Fibroblast of skin of left biceps (primary cell): ENCODE measurements at places on chromosomes 2 and 18.
A peak's percentile ranks its signal among the peaks of the same experiment; 100 is the strongest.

GRCh38 chr2:69816923-69817542 lies 12.4 kb upstream of the GMCL1 start:
- peak; percentile 45 for DNase-seq

GRCh38 chr2:144156736-144157640 lies 362.9 kb downstream of the ZEB2 start:
- no peak for DNase-seq

DNA sequence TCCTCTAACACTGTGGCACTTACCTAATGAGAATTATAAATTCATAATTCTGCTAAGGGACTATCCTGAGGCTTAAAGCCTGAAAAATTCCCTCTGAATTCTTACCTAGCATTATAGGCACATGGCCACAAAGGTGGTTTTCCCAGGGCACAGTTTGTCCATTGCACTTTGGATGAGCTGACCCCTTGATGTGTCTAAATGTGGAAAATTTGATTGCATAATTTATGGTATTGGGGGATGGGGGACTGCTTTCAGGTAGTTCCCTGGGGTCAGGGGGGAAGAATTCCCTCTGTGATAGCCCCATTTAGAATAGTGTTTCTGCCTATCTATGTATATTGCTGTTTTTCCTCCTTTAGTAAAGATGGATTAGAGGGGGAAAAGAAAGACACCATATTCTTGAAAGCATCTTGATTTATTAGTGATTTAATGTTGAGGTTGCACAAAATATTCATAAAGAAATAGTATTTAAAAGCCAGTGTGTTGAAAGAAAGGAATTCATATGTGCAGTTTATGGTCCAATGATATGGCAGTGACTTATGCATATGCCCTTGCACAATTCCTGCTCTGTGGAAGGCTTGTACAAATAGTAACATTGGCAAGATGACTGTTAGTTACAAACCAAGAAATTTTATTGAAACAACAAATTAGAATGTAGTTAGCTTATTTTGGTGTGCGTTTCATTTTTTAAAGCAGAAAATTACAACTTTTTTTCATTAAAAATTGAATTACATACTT lies 8.7 kb upstream of the HTR2B start:
- peak; percentile 60 for DNase-seq

- DNase-seq = no peak
Observed at GRCh38 chr2:18251486-18251885, 309.0 kb downstream of the RDH14 start.

- no peak for DNase-seq
Observed at GRCh38 chr2:112866128-112866835, 29.7 kb upstream of the IL1B start.

DNA sequence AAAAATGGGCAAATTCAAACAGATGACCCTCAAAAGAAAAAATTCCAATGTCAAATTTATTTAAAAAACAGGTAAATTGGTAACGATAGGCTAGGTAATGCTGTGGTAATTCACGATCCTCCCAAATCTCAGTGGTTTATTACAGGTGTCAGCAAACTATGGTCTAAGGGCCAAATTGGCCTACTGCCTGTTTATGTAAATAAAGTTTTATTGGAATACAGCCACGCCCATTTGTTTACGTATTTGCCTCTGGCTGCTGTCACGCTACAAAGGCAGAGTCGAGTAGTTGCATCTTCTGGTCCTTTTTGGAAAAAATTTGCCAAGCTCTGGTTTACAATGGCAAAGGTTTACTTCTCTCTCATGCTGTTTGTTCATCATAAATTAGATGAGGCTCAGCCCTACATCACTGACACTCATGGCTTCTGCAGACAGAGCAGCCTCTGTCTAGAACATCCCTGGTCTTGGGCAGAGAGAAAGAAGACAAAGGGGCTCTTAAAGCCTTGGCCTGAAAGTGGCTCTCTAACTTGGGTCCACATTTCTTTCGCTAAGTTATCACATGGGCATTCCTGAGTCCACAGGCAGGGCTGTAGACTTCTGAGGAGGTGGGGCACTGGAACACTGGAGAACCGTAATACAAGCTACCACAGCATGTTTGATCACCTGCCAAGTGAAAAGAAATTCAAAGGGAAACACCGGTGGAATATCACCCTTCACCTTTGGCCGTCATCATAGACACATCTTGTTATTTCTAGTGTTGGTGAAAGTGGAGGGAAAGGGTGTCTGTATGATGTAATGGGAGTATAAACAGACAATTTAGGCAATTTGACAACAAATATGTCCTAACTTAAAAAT lies 34.8 kb downstream of the SP110 start:
- DNase-seq = no peak

DNA sequence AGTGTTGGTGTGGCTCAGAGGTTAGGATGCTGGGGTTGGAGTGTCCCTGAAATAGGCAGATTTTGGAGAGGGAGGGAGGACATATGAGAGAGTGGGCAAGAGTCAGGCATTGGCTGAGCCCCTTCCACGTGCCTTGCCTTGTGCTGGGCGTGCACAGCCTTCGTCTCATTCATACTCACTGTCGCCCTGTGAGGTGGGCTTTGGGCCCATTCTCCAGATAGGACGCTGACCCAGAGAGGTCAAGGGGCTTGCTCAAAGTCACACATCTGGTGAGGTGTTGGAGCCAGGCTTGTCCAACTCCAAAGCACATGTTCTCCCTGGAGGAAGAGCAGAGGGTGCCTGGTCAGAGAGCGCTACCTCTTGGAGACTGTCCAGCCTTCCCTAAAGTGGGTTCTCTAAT lies 166.8 kb downstream of the DYSF start:
- no peak for DNase-seq

- no peak for DNase-seq
Observed at GRCh38 chr18:46678785-46679399, 21.9 kb upstream of the LOXHD1 start.

GRCh38 chr2:36698993-36699392 lies 2.5 kb downstream of the VIT start:
- DNase-seq = no peak

DNA sequence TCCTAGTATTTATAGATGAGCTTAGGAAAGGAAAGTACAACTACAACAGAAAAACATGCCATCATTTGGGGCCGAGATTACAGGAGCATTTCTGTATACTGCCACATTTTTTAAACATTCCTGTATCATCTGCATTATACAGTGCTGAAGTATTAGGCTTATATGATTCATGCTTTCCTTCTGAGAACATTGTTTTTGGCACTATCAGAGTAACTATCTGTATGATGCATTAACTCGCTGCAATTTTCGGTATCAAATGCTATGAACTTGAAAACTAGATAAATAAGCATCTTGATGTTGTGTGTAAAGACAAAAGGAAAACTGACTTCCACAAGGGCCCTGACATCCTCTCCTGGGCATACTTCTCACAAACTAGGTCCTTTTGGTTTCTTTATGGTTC lies 102.0 kb downstream of the RIT2 start:
- no peak for DNase-seq

DNA sequence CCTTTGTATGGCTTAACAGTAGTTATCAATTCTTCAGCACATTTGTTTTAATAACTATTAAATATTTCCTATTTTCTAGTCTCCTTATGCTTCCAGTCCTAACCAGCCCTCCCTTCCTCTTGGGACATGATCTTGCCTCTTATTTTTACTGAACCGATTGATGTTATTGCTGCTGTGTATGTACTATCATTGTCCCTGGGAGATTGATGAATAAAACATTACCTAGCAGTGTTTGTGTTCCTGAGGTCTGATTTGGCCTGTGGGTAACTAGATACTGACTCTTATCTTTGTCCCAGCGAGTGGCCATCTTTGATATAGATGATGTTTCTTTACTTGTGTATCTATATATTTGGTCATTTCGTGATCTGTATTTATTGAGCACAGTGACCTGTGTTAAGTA lies 192.9 kb downstream of the BABAM2 start:
- no peak for DNase-seq

DNA sequence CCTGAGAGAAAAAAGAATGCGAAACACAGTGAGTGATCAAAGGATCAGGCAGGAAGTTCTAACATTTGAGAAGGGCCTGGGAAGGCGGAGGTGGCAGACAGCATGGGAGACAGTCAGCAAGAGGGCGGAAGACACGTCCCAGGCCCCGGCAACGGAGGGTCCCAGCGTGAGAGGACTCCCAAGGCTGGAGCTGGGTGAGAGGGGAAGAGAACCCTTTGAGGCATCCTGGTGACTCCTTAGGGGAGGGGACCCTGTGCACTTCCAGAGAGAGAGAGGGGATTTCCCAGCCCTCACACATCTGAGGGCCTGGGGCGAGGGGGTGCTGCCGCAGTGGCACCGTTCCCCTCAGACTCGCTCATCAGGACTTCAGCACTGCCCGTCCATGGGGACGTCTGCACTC lies 133.4 kb downstream of the RTP5 start:
- DNase-seq = no peak

DNA sequence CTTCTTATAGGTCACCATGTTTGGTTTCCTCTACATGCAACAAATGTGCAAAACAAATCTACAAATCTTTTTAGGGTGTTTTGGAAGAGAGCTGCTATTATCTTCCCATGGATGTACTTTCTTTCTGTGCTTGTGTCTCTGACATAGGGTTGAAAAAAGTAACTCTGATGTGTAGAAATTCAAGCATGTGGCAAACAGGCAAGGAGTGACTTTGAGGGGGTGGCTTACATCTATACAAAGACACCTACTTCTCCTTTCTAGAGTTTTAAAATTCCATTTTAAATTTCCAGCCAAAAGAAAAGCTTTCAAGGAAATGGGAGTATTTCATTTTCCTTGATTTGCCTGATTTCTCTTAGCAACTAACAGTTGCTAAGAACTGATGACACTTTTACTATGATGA lies 904.8 kb upstream of the CELF4 start:
- no peak for DNase-seq

DNA sequence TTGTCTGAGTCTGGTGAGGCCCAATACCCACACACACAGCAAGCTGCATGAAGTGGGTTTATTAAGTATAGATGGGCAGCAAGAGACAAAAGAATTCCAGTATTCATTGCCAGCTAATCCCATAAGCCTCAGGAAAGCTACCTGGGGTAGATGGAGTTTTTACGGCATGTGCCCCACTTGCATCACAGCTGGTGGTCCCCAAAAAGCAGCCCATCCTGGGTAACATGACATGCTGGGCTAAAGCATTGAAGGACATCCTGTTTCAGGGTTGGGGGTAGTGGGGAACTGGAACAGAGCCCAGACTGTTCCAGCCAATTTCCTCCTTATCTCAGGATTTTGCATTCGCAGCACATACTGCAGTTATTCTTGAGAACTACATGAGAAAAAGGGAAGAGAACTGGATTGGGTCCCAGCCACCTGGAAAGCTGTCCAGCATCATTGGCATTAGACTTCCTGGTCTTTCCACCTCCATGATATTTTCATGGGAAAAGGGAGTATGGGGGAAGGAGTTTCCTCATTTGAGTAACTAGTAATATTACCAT lies 240.1 kb upstream of the MMADHC start:
- no peak for DNase-seq

- no peak for DNase-seq
Observed at GRCh38 chr18:22609642-22610041, 191.9 kb upstream of the CTAGE1 start.

DNA sequence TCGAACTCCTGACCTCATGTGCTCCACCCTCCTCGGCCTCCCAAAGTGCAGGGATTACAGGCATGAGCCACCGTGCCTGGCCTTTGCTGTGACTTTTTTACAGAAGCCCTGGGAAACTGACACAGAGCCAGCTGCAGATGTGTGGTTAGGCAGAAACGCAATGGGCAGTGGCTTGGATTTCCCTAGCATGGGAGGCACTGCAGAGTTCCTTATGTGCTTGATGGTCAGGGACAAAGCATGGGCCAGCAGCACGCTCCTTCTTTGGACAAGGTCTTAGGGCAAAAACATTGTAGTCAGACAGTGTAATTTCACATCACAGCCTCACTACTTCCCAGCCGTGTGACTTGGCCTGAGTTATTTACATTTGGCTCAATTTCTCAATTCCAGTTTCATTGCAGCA lies 153.9 kb downstream of the RNF144A start:
- no peak for DNase-seq

DNA sequence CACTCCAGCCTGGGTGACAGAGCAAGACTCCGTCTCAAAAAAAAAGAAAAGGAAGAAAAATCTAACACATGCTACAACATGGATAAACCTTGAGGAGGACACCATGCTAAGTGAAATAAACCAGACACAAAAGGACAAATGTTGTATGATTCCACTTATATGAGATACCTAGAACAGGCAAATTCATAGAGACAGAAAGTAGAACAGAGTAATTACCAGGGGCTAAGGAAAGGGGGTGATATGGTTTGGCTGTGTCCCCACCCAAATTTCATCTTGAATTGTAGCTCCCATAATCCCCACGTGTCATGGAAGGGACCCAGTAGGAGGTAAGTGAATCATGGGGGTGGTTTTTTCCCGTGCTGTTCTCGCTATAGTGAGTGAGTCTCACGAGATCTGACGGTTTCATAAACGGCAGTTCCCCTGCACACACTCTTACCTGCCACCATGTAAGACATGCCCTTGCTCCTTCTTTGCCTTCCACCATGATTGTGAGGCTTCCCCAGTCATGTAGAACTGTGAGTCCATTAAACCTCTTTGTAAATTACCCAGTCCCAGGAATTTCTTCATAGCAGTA lies 91.4 kb upstream of the CABLES1 start:
- no peak for DNase-seq

DNA sequence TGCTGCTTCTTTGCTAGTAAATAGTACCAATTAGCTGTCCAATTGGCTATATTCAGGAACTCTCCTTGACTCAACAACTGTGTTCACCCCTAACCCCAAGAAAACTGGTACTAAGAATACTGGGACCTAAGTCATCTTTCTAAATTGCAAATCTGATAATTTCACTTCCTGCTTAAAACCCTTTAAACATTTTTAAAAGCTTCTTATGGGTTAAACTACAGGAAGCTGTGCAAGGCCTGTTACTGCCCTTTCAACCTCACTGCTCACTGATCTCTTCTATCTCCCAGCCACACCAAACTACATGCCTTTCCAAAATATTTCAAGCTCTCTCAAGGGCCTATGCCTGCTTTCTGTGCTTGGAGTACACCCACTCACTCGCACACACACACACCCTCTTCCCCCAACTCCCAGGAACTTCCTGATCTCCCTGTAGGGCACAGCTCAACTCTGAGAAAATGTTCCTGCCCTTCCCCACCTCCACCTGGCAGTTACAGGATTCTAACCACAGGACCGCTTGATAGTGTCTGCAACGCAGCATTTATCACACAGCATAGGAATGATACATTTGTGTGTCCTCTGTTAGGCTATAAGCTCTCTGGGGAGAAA lies 6.7 kb downstream of the LMAN1 start:
- no peak for DNase-seq

DNA sequence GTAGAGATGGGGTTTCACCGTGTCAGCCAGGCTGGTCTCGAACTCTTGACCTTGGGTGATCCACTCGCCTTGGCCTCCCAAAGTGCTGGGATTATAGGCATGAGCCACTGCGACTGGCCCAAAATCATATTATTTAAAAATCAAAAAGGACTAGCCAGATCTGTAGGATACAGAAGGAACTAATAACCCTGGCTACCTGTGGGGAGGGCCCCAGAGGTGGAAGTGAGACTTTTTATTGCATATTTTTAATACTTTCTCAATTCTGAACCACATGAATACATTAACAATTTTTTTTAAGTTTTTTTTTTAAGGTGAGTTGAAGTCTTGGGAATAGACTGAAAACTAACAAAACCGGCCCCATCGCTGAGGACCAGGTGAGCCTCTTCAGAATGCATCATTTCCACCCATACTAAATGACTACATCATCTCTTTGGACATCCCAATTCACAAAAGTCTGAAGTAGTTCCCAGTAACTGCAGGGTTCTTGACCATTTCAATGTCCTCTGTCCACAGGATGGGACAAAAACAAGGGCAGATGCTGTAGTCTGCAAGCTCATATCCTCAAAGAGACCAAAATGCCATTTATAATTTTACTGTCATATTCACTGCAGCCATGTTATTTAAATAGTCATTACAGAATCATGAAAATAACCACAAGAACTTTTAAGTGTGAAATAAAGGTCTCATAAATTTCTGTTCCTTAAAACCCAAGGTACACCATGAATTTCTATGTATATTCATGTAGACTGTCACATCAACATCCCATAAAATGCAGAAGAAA lies 21.4 kb downstream of the RPL31 start:
- DNase-seq = no peak
